Stimulated activated memory B cell treated with anti-CD40 and anti-IgM and Interleukin-4, amounts not matched to agents 10 μg/mL and 1 μg/mL and 100 μg/mL, for 72 hours (primary cell): ENCODE measurements at places on chromosomes 6 and 20.

GRCh38 chr6:130105996-130106704, 87.8 kb downstream of the L3MBTL3 start:
- ATAC-seq, result peak; percentile 87

GRCh38 chr6:95690328-95690727, 113.0 kb downstream of the MANEA start:
- ATAC-seq, result no peak

- no peak for ATAC-seq
These were observed 421.8 kb upstream of the JARID2 start for GRCh38 chr6:14824060-14824459.

DNA sequence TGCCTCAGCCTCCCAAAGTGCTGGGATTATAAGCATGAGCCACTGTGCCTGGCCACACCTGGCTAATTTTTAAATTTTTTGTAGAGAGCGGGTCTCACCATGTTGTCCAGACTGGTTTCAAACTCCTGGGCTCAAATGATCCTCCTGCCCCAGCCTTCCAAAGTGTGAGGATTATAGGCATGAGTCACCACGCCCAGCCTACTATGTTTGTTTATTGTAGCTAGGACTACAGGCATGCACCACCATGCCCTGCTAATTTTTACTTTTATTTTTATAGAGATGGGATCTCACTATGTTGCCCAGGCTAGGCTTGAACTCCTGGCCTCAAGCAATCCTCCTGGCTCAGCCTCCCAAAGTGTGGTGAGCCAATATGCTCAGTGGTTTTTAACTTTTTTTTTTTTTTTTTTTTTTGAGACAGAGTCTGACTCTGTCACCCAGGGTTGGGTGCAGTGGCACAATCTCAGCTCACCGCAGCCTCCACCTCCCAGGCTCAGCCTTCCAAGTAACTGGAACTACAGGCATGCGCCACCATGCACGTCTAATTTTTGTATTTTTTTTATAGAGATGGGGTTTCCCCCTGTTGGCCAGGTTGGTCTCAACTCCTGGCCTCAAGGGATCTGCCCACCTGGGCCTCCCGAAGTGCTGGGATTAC, 12.0 kb upstream of the DDX43 start:
- no peak for ATAC-seq

DNA sequence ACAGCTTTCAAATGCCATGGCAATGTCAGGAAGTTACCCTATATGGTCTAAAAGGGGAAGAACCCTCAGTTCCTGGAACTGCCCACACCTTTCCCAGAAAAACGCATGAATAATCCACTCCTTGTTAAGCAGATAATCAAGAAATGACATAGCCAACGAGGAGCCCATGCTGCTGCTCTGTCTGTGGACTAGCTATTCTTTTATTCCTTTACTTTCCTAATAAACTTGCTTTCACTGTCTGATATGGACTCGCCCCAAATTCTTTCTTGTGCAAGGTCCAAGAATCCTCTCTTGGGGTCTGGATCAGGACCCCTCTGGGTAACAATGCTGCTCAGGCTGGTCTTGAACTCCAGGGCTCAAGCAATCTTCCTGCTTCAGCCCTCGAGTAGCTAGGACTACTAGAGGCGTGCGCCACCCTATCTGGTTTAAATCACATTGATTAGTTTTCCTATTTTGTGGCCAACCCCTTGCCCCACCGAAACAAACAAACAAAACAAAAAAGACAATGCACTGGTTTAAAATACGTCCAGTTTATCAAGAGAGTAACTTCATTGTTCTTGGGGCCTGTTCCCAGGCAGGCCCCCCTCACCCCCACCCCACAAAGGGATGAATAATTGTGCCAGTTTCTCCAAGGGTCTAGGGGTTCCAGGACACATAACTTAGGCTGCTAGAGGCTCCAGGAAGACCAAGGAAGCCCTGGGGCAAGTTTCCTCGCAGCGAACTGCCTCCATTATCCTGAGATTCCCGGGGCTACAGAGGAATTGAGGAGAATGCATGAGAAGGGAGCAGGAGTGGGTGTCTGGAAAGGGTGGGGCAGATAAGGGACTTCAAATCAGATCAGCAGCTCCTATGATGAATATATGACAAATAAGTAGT, 10.1 kb upstream of the AKAP12 start:
- ATAC-seq, result no peak

DNA sequence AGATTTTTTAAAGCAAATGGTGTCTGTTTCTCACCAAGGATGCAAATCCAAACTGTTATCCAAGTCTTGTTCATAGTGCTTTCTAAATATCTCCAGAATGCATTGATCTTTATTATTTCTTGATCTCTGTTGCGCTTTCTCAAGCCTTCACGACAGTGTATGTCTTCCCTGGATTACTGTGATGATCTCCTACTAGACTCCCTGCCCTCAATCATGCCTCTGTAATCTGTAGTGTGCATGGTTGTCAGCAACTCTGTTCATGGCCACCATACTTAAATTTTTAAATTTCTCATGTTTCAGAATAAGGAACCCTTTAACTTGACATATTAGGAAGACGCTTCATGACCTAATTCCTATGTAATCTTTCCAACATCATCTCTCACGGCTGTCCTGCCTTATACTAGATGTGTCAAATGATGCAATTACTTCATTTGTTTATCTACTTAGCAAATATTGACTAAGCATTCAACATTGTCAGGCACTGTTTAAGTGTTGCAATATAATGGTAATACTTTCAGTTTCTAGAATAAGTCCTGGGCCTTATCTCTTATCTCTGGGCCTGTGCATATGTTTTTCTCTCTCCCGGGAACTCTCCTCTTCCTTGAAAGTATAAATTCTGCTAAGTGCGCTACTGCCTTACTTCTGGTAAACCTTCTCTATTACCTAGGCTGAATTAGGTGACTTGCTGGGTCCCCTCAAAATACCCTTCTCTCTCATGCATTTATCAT, 25.6 kb upstream of the AHI1 start:
- no peak for ATAC-seq

- no peak for ATAC-seq
These were observed 68.4 kb upstream of the EEF1E1 start for GRCh38 chr6:8170754-8171153.

DNA sequence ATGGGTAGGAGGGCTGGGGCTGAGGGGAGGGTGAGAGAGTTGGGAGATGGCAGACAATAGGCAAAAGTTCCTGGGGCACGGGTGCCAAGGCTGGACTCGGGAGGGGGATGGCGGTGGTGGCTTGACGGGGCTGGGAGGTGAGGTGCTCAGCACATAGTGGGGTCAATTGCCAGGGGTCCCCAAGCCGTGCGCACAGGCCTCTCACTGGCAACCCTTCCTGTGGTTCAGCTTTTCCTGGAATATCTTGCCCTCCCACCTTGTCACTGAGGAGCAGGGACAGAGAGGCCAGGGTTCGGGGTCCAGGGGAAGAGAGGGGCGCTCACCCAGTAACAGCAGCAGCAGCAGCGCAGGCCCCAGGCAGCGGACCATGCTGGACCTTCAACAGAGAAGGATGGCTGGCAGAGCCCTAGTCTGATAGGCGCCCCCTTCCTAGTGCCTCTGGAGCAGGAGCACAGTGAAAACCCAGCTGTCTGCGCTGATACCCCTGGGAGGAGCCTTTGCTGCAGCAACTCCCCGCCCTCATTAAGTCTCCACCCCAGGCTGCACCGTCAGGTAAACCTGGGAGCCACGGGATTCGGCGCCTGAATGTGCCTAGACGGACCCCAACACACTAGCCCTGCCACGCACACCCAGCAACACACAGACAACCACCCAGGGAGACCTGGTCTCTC, at the start of gene GFRA4:
Gene GFRA4, minus strand, starts transcription at position 369 of the 671 bp plus-strand sequence. Its CDS starts 0 bp downstream, at position 369.
- no peak for ATAC-seq

- ATAC-seq, result no peak
These were observed 72.4 kb upstream of the SIRPA start for GRCh38 chr20:1822564-1823449.

GRCh38 chr6:170031684-170032121, 259.2 kb downstream of the DLL1 start:
- ATAC-seq, result no peak

- peak; percentile 95 for ATAC-seq
These were observed 96.4 kb downstream of the IRF4 start for GRCh38 chr6:487956-488355.

DNA sequence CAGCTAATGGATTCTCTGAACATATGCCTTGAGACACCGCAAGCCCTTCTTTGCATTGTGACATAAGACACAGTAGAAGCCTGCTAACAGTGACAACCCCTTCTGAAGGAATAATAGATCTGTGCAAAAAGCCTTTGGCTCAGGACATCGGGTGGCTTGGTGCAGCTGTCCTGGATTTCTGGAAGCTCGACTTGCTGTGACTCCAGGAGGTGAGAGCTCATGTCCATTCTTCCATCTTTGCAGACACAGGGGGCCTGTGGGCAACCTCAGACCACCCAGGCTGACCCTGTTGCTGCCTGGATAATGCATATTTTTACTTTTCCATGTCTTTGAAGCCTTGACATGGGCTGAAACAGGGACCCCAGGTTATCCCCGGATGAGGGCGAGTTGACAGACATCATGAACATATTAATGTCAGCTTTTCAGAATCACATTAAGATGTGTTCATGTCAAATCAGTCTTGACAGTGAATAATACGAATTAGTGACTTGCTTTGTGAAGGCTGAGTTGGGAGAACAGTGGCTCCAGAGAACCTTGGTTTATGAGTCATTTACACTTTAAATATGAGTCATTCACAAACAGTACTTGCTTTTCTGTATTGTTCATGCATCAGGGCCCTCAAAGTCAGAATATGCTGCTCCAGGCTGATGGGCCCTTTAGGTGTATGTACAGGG, 66.8 kb upstream of the IYD start:
- peak; percentile 92 for ATAC-seq

- ATAC-seq, result no peak
These were observed 80.5 kb upstream of the GPR6 start for GRCh38 chr6:109897561-109898080.

GRCh38 chr20:62454904-62455636, 20.7 kb downstream of the GATA5 start:
- no peak for ATAC-seq

- no peak for ATAC-seq
These were observed 250.0 kb upstream of the CDH4 start for GRCh38 chr20:61002090-61002489.

DNA sequence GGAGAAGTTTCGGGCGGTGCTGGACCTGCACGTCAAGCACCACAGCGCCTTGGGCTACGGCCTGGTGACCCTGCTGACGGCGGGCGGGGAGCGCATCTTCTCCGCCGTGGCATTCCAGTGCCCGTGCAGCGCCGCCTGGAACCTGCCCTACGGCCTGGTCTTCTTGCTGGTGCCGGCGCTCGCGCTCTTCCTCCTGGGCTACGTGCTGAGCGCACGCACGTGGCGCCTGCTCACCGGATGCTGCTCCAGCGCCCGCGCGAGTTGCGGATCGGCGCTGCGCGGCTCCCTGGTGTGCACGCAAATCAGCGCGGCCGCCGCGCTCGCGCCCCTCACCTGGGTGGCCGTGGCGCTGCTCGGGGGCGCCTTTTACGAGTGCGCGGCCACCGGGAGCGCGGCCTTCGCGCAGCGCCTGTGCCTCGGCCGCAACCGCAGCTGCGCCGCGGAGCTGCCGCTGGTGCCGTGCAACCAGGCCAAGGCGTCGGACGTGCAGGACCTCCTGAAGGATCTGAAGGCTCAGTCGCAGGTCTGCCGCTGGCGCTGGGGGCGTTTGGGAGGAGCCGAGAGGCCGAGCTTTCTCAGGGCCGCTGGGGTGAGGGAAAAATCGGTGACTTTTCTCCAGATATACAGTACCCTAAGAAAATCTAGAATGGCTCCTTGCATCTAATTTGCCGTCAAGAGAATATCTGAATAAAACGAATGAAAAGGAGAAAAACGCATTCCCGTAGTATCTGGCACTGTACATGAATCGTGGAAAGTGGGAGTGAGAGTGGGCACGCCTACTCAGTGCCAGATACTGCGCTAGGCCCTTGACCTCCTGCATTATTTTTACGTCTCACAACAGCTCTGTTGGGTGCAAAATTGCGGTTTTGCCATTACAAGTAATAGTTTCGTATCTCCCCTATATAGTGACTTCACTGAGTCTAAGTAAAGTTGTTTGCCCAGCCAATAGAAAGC, 1.0 kb downstream of the CALHM6 start:
- ATAC-seq, result peak; percentile 91

- no peak for ATAC-seq
These were observed 191.1 kb downstream of the SAMD5 start for GRCh38 chr6:147699637-147700036.

- no peak for ATAC-seq
These were observed 12.3 kb upstream of the PRIM2 start for GRCh38 chr6:57305107-57305506.

DNA sequence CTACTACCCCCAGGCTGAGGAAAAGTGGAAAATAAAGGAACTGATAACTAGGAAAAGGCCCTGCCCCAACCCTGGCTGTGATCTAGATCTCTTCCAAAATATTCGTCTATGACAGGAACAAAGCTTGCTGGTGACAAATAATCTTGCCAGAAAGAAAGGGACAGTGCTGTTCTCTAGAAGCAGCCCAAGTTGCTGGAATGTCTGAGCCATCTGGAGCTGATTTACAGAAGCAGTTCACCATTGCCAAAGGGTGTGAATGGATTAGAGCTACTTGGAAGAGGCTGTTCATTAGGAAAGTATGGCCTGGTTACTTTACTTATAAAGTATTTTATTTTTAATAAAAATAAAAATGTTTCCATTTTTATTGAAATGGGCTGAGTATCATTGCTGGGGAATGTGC, 146.3 kb downstream of the EPM2A start:
- ATAC-seq, result no peak

GRCh38 chr20:18506744-18507143, 996 bp upstream of the SEC23B start:
- no peak for ATAC-seq

GRCh38 chr20:37703035-37703845, 9.4 kb downstream of the CTNNBL1 start:
- no peak for ATAC-seq

DNA sequence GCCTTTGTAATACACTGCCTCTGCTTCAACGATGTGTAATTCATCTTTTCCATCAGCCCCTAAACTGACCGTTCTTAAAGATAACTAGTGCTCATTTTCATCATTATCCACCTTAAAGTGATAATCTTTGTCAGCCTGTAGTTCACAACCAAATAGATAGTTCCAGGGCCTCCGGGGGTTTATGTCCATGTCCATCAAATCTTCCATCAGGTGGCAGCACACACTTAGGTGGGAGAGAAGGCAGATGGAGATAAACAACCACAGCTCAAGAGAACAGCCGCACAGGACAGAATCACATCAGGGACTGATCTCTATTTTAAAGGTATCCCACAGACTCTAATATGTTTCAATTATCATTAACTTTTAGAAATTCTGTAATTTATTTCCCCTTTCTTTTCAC, 90.9 kb downstream of the LMBRD1 start:
- no peak for ATAC-seq

DNA sequence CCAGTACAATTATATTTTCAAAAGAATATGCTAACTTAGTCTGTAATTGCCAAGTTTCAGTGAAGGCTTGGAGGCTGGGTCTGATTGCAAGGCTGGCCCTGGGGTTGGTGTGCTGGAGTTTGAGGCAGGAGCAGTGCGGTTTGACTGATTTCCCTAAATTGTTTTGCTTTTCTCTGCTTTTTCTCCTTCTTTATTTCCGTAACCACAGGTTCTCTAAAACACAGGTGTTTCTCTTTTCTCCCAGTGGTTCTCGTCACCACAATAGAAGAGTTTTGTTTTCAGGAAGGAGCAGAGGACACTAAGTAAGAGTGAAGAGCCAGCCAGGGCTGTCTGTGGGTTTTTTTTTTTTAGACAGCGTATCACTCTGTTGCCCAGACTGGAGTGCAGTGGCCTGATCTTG, 8.2 kb upstream of the SNX9 start:
- peak; percentile 70 for ATAC-seq

GRCh38 chr6:107330168-107330567, 129.2 kb downstream of the PDSS2 start:
- peak; percentile 96 for ATAC-seq
